Fibroblast of lung (primary cell): ENCODE measurements at places on chromosomes 12 and 14. TPM values are rescaled to one million over a fixed set of nuclear protein-coding genes. Genes with fewer than 3 reads are reported as not detected.

Gene IAPP
- not detected in 2 replicates for total RNA-seq

Gene FZD10
- total RNA-seq, result under 0.01 TPM in 1 of 2 replicates, not detected in the other

Gene PZP
- total RNA-seq, result not detected in 2 replicates

Gene GARIN6
- total RNA-seq, result not detected in 2 replicates

Gene IGF1
- total RNA-seq, result 0.83 and 1.3 TPM in 2 replicates

Gene TDRD9
- 0.50 and 1.0 TPM in 2 replicates for total RNA-seq

Gene SERPINA12
- not detected in 2 replicates for total RNA-seq

Gene MANSC4
- 0.17 TPM in 1 of 2 replicates, not detected in the other for total RNA-seq

Gene PTPRQ
- total RNA-seq, result 0.77 and 1.3 TPM in 2 replicates

Gene CCDC85C
- total RNA-seq, result 2.6 and 9.6 TPM in 2 replicates

Gene ADAM21
- 0.51 and 0.66 TPM in 2 replicates for total RNA-seq

Gene TRPV4
- 0.51 and 0.66 TPM in 2 replicates for total RNA-seq

Gene P2RX2
- total RNA-seq, result not detected in 2 replicates

Gene L3HYPDH
- total RNA-seq, result 39.8 and 50.4 TPM in 2 replicates
